ENCODE measurements at places on chromosomes 12 and 14.

- DNase-seq = no peak
Observed at GRCh38 chr14:22481546-22481945, 107.5 kb downstream of the DAD1 start.

GRCh38 chr12:52266514-52266913 is 7.9 kb upstream of the KRT86 start:
- DNase-seq = no peak

DNA sequence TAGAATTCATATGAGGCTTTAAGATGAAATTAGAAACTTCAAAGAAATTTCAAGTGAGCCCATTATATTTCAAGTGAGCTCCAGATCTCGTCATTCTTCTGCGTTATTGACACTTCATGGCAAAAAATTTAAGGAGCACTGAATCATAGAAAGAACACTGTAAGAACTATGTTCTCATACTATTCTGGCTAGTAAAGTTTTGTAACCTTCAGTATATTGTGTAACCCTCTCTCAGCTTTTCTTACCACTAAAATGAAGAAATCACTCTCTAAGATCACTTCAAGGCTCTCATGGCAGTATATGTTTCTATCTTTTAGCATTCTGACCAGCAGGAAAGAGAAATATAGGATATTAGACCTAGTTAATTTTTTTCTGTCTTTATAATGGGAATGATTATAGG is 6.3 kb downstream of the GPHN start:
- no peak for DNase-seq

GRCh38 chr14:45222485-45223262 is 30.3 kb downstream of the MIS18BP1 start:
- no peak for DNase-seq

- no peak for DNase-seq
Observed at GRCh38 chr12:16563504-16563903, 42.5 kb downstream of the LMO3 start.

DNA sequence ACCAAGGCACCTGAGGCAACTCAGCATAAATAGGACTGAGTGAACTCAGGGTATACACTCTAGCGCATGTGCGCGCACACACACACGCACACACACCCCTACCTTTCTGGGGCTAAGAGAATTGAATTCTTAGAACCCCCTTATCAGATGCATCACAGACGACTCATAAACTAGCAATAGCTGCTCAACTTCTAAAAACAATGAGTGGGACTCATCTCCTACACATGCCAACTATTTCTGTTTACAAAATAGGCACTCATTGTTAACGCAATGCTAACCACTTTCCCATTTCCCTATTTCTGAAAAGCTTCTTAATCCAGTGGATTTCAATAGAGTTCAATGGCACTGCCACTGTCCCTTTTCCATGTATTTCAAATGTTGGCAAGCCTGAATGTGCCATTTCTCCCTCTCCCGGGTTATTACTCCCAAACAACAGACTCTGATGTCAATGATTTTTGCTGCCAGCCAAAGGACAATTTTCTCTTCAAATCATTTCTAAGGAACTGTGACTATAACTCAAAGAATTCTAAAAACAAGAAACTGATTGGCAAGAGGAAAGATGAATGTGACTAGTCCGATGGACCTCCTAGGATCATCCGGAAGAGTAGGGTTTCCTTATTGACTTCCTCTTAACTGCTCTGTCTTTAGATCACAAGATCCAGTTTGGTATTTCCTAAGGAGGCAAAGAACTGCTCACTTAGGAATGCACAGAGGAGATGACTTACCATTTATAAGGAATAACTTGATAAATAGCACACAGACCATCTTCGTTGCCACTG is 48.8 kb downstream of the SLC38A1 start:
- DNase-seq = no peak

- no peak for DNase-seq
Observed at GRCh38 chr12:3805077-3805476, 52.2 kb upstream of the CRACR2A start.

GRCh38 chr14:104545942-104546501 is 33.5 kb upstream of the C14orf180 start:
- DNase-seq = no peak

DNA sequence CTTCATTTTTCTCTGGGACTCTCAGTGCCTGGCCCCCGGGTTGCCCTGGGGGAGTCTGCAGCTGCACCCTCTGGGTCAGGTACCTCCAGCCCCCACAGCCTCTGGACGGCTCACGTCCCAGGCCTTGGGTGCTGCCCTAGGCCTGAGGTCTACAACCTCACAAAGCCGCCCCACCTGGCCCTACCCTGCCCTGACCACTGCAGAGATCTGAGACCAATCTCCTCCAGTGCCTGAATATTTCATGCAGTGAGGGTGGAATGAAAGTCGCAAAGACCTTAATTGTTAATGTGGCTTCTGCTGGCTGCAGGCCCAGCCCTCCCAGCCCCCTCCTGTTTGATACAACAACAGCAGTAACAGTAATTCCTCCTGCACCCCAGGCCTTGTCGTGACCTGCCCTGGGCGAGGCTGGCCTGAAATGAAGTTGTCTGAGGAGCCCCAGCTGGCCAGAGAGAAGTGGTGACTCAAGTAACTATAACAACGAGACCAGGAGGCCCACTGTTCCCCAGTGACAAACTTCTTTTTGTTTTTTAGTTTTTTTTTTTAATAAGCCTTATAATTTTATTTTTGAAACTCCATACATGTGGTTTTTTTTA is 8.8 kb upstream of the CCDC85C start:
- no peak for DNase-seq

DNA sequence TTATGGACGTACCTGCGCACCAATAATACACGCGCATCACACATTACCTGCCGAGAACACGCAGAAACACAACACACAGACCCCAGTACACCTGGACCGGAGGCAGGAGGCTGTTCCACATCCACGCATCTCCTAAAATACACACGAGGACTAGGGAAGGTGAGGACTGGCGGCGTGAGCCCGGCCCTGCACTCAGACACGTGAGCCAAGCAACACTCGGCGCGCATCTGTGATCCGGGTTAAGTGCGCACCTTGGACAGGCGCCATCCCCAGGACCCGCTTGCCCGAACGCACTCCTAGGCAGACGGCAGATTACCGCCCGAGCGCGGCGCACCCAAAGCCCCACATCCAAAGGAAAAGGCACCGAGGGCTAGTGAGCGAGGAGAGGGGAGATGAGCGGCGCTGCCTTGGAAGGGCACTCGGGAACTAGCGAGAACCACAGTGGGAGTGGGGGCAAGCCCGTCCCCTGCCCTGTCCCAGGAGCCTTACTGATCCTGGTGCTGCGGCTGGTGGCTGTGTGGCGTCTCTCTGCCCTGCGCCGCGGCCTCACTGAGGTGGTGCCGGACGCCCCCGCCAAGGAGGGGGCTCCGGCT is 417 bp downstream of the GLS2 start:
- DNase-seq = no peak

GRCh38 chr14:26403760-26404159 is 194.1 kb downstream of the NOVA1 start:
- no peak for DNase-seq

DNA sequence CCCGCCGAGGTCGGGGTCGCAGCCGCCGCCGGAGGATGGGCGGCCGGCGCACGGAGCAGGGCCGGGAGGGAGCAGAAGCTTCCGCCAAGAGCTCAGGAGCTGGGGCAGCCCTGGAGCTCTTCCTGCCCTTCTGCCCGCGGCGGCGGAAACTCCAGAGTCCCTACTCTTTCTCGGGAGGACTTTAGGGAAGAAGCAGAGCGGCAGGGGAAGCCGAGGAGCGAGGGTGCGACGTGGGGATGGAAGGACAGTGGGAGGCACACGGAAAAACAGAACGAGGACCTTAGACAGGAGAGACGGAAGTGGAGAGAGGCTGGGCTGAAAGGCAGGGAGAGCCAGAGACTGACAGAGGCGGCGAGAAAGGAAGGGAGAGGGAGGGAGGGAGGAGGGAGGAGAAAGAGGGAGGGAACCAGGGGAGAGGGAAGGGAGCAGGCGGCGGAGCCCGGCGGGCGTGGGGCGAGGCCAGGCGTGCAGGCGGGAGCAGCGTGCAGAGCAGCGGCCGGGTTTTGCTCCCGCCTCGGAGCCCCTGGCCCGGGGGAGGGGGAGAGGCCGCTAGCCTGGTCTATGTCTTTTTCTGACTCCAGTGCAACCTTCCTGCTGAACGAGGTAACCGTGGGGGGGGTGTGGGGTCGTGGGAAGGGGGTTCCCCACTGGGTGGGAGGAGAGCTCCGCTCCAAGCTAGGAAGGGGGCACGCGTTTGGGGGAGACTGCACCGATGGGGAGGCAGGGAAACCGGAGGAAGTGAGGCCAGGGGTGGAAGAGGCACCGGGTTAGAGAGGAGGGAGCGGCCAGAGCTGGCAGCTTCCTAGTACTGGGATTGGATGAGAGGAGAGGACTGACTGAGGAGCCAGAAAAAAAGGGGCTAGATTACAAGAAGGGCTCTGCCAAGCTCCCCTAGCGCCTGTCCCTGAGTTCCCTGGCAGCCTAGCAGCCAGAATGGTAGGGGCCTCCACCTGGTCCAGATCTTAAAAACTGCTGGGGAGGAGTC is 2.9 kb upstream of the CACNB3 start:
- peak; percentile 54 for DNase-seq

GRCh38 chr14:85332401-85332800 is 197.5 kb upstream of the FLRT2 start:
- DNase-seq = no peak

DNA sequence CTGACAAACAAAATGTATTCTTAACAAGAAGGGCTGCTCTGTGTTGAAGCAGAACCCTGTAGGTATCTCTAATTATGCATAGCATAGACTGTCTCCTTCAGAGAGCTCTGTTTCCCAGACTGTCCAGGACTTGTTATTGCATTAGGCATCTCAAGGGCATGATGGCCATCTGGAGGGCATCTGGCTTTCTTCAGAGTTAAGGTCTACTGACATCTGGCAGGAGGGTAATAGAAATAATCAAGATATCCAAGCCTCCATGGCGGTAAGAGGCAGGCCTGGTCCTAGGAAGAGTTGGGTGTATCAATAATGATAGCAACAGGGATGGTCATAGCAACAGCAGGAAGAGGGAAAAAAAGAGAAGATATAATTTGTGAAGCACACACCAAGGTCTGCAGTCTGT is 161.2 kb downstream of the TTC8 start:
- no peak for DNase-seq

GRCh38 chr12:25835385-25835784 is 123.1 kb upstream of the RASSF8 start:
- DNase-seq = no peak

GRCh38 chr14:67461341-67461985 is 27.1 kb downstream of the TMEM229B start:
- no peak for DNase-seq

- DNase-seq = no peak
Observed at GRCh38 chr12:11174022-11174421, 3.0 kb downstream of the SMIM10L1 start.

DNA sequence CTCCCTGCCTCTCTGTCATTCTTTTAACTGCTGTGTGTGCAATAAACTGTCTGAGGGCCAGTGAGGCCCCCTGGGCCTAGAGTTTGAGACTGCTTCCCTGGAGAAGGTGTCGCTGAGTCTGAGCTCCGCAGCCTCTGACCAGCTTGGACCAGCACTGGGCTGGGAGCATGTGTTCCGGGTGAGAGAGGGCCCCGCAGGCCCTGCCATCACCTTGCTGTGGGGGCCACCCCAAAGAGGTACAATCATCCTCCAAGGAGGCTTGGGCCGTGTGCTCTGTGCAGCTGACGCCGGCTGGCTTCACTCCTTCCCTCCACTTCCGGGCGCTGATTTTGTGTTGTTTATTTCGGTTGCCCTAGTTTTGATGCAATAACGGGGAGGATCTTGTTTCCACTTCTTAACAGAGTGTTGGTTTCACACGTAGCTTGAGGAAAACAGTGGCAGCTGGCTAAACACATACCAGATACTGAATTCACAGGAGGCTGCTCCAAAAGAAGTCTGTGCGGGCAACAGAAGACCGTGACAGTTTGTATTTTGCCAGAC is 121.6 kb downstream of the TMEM132C start:
- peak; percentile 37 for DNase-seq

DNA sequence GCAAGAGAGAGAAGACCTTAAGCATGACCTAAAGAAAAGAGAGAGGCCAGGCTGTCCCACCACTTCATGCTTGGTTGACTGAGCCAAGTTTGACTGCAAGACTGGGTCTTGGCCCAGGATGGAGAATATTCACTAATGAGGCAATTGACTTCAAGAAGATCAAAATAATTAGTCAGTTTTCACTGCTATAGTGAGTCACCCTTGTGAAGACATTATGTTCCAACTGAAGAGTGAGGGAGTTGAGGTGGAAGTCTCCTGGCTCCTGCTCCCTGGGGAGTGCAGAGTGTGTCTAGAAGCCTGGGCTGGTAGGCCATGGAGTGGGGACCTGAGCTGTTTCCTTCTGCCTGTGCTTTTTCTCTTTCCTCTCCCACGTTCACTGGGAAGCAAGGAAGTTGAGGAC is 117.6 kb downstream of the CACNA1C start:
- DNase-seq = no peak

DNA sequence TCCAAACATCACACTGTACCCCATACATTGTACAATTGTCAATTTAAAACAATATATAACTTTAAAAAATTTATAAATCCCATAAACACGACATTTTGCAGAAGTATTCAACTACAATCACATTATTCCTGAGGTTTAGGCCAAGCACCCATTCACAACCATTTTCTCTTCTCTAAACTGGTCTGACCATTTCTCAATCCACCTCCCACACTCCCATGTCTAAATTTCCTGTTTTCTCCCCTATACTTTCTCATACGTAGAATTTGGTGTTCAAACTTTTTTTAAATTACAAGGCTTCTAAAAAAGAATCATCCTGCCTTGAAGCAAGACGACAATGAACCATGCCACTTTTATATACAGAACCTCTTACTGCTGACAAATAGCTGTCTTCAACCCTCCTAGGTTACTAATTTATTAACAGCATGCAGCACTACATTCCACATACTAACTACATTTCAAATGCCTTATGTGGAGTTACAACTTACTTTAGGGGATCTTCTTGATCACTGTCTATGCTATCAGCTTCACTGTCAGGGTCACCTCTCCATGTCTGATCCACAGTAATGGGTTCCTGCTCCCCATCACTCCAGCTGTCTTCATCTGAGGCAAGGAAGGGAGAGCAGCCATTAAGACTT is 3.4 kb downstream of the KANSL2 start:
- DNase-seq = no peak

DNA sequence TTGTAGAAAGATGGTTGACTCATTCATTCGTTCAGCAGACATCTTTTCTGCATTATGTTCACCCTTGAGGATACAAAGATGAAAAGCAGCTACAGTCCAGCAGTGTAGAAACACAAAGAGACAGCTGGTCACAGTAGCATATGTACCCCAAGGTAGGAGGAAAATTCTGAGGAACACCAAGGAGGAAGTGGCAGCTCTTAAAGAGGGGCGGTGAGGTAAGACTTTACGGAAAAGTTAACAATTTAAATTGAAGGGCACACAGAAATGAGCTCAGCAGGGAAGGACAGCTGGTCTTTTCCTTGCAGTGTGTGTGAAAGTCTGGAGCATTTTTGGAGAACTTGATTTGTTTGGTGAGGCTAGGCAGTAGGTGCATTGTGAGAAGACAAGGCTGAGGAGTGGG is 3.5 kb downstream of the SLC35E3 start:
- no peak for DNase-seq

DNA sequence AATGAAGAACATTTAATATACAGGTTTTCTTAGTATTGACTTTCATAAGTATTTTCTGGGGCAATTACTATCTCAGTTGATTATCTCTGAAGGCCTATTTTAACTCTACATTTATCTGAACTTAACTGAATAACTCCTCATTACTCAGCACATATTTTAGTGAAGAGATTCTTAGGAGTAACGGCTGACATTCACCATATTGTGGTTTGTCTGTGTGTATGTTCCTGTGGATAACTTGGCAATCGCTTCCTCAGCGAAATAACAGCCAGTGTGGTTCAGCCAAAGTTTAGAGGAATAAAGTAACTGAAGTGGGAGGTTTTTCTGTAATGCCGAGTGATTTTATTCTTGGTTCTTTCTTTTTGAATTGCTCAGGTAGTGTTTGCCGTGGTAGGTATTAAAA is 168.0 kb downstream of the RAD51B start:
- no peak for DNase-seq

All from NCI-H1092 (cell line).